Muscle of back (tissue), 13 donors: ENCODE measurements at places on chromosomes 12 and 14. TPM values are rescaled to one million over a fixed set of nuclear protein-coding genes. Genes with fewer than 3 reads are reported as not detected.
A peak's percentile ranks its signal among the peaks of the same experiment; 100 is the strongest.

Gene C1QL4
- polyA plus RNA-seq = not detected

Gene DPPA3
- 0.14 TPM for polyA plus RNA-seq

DNA sequence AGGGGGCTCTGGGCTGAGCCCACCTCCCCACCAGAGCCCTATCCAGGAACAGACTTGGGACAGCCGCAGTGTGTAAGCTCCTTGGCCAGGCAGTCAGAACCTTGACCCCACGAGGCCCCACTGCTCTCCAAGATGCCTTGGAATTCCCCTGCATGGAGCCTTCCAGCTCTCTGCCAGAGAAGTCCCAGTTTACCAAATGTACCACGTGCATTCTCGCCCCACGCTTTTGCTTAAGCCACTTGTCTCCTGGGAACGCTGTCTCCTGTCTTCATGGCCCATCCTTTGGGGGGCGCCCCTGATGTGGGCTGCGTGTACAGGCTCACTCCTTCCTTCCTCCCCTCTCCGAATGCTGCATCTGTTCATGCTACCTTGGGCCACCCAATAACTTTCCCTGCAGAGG is 7.9 kb downstream of the FAIM2 start:
- DNase-seq = no peak

DNA sequence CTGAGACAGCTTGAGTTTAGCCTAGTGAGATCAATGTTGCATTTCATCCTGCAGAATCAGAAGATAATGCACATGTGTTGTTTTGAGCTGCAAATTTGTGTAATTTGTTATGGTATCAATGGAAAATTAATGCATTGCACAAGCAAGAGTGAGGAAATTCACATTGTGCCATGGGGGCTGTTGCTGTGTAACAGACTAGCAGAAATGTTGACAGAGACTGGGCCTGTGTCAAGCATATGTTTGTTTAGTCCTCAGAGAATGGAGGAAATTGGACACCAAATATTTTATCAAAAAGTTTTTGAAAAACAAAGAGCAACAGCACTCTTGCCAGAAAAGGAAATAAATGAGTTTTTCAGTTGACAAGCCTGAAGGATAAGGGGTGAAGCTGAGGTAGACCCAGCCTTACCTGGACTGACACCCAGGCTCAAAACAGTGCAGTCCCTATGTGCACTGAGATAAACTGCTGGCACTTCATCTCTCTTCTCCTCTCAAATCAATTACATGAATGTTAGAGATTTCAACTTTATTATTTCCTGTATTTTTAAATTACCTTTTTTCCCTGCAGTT is 1150.0 kb downstream of the FSCB start:
- no peak for DNase-seq

DNA sequence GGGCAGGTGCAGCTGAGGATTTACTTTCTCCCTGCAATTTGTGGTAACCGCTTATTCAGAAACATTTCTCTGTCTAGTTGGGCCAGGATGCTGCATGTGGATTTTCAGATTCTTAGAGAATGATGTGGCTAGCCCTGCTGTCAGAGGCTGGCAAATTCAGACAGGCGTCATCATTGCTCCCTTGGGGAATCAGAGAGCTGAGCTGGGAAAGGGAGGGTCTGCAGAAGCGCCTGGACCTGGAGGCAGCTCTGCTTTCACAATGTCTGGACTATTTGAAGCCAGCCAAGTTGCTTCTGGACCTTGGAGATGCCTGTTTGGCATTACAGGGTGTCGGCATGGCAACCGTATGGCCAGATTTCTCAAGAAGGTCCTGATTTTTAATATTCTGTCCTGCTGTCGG is 3.4 kb downstream of the GALNT16 start:
- DNase-seq = peak; percentile 67
